PC-9 (cell line): ENCODE measurements at places on chromosomes 2 and 18. TPM values are rescaled to one million over a fixed set of nuclear protein-coding genes. Genes with fewer than 3 reads are reported as not detected.
A peak's percentile ranks its signal among the peaks of the same experiment; 100 is the strongest.

- H3K4me3 ChIP-seq = no peak overlapping the region
- no peaks in the 10 kb centered on the region for H3K36me3 ChIP-seq
- H3K27me3 ChIP-seq = peaks cover 38% of the 10 kb centered on the region
Observed at GRCh38 chr18:74132201-74132600, 15.4 kb downstream of the FBXO15 start.

GRCh38 chr18:32891130-32891529 is 118.3 kb upstream of the KLHL14 start:
- no peaks in the 10 kb centered on the region for H3K4me1 ChIP-seq
- no peaks in the 10 kb centered on the region for H3K27me3 ChIP-seq
- H3K4me3 ChIP-seq = no peak overlapping the region

GRCh38 chr2:85684806-85685205 is 9.4 kb upstream of the GNLY start:
- H3K27me3 ChIP-seq = no peaks in the 10 kb centered on the region
- no peak overlapping the region for H3K4me3 ChIP-seq
- H3K36me3 ChIP-seq = no peaks in the 10 kb centered on the region
- H3K4me1 ChIP-seq = peaks cover 27% of the 10 kb centered on the region

The BCL2L11 gene
- total RNA-seq = 12.4 and 17.0 TPM in 2 replicates

DNA sequence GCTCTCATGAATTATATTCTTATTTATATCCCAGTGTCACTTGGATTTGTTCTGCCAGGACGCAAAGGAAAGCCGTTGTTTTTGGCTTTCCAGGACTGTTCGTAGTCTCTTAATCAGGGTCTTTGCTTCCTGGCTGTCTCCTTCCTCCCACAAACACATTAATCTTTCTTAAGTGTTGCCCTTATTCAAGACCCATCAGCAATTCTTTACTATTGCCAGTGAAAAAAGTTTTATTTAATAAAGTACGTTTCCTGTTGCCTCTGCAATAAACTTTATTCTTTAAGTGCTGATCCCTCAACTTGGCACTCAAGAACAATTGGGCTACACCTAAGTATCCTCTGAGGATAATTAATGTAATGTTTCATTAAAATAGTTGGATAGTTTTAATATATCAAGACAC is 68.3 kb upstream of the CYP20A1 start:
- no peak overlapping the region for H3K4me3 ChIP-seq
- H3K27ac ChIP-seq = no peak overlapping the region
- H3K27me3 ChIP-seq = no peaks in the 10 kb centered on the region
- DNase-seq = no peak
- H3K4me1 ChIP-seq = no peaks in the 10 kb centered on the region

The UGP2 gene
- 83.5 and 89.5 TPM in 2 replicates for total RNA-seq

DNA sequence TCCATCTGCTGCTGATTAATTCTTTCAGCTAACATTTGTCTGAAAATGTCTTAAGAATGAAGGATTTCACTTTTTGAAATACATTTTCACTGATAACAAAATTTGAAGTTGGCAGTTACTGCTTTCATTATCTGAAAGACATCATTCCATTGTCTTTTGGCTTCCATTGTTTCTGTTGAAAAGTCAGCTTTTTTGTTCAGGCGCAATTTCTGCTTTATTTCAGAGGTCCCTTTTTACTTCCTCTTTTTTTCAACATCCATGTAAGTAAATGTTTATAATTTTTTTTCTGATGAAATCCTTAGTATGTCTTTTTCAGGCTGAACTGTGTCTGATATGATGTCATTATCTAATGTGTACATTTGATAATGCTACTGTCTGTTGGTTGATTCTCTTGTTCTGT is 184.2 kb downstream of the RND3 start:
- no peak for DNase-seq
- no peak overlapping the region for H3K27ac ChIP-seq
- no peaks in the 10 kb centered on the region for H3K4me1 ChIP-seq
- H3K27me3 ChIP-seq = no peaks in the 10 kb centered on the region
- no peak overlapping the region for H3K4me3 ChIP-seq

DNA sequence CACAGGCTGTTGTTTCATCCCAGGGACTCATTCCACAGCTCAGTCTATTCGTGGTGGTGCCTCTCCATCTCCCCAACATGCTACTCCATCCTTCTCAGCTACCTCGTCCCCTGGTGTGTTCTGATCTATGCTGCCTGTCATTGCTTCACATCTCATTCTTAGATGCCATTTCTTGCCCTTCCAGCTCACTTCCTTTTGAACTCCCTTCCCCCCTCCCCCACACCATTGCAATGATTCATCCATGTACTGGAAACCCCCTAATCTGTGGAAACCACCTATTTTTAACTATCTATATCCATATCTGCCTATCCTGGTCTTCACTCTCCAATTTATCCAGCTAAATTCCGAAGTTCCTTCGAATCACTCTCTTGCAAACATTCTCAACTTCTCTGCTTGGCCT is 65.7 kb upstream of the PARD3B start:
- no peaks in the 10 kb centered on the region for H3K36me3 ChIP-seq
- H3K27ac ChIP-seq = no peak overlapping the region
- no peak overlapping the region for H3K4me3 ChIP-seq
- H3K27me3 ChIP-seq = no peaks in the 10 kb centered on the region

The NT5C1B gene
- not detected in 2 replicates for total RNA-seq

DNA sequence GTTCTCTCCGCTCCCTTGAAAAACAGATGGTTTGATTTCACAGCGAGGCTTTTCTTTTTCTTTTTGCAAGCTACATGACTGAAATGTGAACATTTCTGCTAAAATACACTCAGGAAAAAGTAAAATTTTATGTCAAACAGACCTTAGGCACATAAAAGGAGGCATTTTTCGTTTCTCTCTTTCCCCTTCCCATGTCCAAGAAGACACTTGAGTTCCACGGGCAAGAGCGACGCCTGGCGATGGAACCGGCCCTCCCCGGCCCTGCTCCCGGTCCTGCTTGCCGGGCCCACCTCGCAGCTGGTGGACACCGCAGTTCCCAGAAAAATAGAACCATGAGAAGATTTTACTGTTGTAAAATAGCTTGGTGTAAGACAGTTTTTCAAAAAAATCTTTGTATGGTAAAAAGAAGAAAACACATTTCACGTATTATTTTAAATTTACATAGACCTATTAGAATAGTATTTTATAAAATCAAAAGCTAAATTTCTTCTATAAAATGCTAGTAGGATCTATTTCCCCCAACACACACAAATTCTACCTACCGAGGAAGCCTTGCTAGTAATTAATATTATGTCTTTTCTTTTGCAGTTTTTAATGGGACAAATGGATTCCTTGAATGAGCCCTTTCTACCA is 2.3 kb upstream of the ALKAL2 start:
- no peaks in the 10 kb centered on the region for H3K4me1 ChIP-seq
- no peaks in the 10 kb centered on the region for H3K36me3 ChIP-seq
- no peaks in the 10 kb centered on the region for H3K27me3 ChIP-seq
- H3K4me3 ChIP-seq = no peak overlapping the region

The SCN2A gene
- total RNA-seq = 0.15 TPM in 1 of 2 replicates, not detected in the other

The IL36B gene
- not detected in 2 replicates for total RNA-seq

GRCh38 chr18:76494231-76495005 is 624 bp downstream of the ZNF516 start:
- peaks cover 12% of the 10 kb centered on the region for H3K4me1 ChIP-seq
- no peaks in the 10 kb centered on the region for H3K27me3 ChIP-seq
- H3K4me3 ChIP-seq = peak overlapping the region; percentile 70
- no peaks in the 10 kb centered on the region for H3K36me3 ChIP-seq
- no peak for DNase-seq

DNA sequence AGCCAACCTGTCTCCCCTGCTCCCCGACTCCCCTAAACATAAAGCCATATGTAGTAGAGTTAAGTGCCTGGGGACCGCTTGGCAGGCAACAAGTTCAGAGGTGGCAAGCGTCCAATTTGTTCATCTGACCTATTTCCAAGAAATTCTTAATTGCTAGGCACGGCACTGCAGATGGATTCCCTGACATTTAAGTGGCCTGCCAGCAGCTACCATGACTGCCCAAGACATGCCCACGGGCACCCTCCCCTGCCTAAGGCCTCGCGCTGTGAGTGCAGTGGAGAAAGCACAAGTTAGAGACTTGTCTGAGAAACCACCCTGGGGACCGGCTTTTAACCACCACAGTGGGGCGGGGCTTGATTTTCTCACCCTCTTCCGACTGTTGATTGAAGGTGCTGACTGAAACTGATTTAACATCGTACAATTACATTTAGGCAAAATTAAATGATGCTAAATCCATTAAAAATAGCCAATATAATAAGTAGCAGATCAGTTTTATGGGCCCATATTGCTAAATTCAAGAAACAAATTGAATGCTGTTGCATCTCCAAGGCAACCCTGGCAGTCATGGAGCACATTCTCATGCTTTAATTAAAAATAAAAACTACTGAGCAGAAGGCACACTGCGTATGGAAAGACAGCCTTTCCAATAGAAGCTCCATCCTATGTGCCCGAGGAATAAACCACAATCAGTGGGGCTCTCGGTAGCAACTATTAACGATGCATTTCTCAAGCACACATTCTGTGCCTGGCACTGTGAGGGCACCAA is 163.6 kb upstream of the ACAA2 start:
- no peaks in the 10 kb centered on the region for H3K27me3 ChIP-seq
- no peak overlapping the region for H3K4me3 ChIP-seq
- no peak for DNase-seq
- no peaks in the 10 kb centered on the region for H3K4me1 ChIP-seq
- H3K36me3 ChIP-seq = no peaks in the 10 kb centered on the region
- H3K27ac ChIP-seq = no peak overlapping the region

The MTLN gene
- 36.4 and 53.8 TPM in 2 replicates for total RNA-seq

DNA sequence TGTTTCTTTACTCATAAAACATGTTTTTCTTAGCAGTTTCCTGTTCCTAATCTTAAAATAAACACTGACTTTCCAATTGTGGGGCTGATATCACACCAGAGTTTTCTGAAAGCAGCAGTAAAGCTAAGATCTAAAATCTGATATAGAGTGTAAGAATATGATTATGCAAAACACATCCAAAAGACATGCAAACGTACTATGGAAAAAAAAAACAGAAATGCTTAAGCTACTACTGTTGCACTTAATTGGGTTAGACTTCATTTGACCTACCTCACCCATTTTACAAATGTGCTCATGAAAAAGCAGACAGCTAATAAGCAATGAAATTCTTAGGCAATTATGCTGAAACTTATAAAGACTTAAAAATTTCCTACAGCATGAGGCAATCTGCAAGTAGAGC is 10.5 kb downstream of the CYTIP start:
- no peak overlapping the region for H3K27ac ChIP-seq
- no peaks in the 10 kb centered on the region for H3K27me3 ChIP-seq
- H3K4me1 ChIP-seq = no peaks in the 10 kb centered on the region
- no peak for DNase-seq
- no peak overlapping the region for H3K4me3 ChIP-seq
- no peaks in the 10 kb centered on the region for H3K36me3 ChIP-seq

GRCh38 chr2:96809951-96810782 is 5.9 kb upstream of the CNNM3 start:
- peaks cover 4% of the 10 kb centered on the region for H3K4me1 ChIP-seq
- H3K27me3 ChIP-seq = no peaks in the 10 kb centered on the region
- no peaks in the 10 kb centered on the region for H3K36me3 ChIP-seq
- H3K4me3 ChIP-seq = no peak overlapping the region
- no peak overlapping the region for H3K27ac ChIP-seq
- DNase-seq = no peak

DNA sequence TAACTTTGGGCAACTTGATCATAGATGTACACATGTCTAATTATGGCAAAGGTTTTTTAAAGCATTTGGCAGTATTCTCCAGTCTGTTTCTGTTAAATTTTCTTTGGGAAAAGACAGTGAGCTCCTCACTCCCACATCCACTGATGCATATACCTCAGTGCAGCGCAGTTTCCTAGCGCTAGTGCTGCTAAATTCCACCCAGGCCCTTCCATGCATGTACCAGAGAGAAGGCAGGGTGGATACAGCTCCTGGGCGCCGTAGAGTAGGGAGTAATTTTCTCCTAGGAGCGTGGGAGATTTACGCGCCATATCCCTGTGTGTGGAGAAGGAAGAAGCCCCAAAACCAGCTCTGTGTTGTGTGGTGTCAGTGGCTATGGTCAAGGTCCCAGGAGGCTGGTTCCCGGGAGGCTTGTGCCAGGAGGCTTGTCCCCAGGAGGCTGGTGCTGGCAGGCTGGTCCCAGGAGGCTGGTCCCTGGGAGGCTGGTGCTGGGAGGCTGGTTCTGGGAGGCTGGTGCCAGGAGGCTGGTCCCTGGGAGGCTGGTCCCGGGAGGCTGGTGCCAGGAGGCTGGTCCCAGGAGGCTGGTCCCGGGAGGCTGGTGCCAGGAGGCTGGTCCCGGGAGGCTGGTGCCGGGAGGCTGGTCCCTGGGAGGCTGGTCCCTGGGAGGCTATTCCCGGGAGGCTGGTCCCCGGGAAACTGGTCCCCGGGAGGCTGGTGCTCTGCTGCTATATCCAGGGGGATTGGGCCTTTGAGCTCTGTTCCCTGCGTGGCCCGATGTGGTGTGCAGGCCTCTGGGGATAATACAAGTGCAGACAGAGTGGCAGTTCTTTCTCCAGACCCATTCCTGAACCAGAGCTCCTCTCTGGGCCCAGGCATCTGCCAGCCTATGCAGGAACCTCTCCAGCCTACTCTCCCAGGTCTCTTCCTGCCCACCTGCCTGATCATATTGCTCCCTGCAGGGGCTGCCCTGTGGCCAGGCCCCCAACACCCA is 161.2 kb downstream of the SEPTIN10 start:
- H3K4me3 ChIP-seq = no peak overlapping the region
- no peak overlapping the region for H3K27ac ChIP-seq
- no peak for DNase-seq
- H3K27me3 ChIP-seq = no peaks in the 10 kb centered on the region

DNA sequence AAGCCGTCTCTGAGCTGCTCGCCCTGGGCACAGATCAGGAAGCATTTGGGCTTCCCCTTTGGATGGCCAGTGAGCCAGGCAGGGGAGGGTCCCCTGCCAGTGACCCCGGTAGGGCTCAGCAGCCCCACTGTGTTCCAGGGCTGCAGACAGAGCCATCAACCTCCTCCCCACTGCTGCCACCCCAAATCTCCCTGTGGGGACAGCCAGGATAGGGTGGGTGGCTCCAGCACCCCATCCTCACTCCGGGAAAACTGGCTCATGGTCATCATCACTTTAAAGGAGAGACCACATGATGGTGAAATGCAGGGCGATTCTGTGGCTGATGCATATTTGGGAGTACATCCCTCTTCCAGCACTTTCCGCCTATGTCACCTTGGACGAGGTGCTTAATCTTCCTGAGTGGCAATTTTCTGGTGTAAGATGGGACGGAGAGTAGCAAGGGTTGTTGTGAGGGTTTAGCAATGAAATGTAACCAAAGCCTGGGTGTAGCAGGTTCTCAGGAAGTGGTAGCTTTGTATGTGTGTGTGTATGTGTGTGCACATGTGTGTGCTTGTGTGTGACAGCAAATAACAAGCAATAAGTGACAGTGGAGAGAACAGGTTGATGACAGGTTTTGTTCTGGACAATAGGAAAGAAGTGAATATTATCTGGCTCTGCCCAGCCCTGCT is 61.8 kb downstream of the ACAA2 start:
- H3K27ac ChIP-seq = no peak overlapping the region
- DNase-seq = no peak
- H3K4me3 ChIP-seq = no peak overlapping the region

The MC2R gene
- total RNA-seq = not detected in 2 replicates
